Activated CD8-positive, alpha-beta memory T cell treated with anti-CD3 and anti-CD28 coated beads for 48 hours (primary cell): ENCODE measurements at places on chromosomes 7 and 10.

DNA sequence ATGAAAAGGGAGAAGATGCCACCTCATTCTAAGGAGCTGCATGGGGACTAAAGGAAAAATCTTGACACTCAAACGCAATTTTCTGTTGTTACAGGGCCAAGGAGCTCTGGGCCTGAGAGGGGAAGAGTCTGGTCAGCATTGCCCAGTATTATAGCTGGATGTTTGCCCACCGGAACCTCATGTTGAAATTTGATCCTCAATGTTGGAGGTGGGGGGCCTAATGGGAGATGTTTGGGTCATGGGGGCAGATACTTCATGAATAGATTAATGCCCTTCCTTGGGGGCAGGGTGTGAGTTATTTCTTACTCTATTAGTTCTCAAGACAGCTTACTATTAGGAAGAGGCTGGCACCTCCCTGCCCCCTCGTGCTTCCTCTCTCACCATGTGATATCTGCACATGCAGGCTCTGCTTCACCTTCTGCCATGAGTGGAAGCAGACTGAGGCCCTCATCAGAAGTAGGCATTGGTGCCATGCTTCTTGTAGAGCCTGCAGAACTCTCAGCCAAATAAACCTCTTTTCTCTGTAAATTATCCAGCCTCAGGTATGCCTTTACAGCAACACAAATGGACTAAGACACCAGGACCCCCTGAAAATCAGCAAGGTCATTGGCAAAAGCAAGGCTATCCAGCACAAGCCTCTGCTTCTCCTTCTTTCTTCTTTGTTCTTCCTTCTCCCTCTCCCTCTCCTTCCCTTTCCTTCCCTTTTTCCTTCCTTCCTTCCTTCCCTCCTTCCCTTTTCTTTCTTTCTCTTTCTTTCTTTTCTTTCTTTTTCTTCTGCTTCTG lies 15.1 kb downstream of the GCK start:
- no peak for DNase-seq

- no peak for DNase-seq
Measured at GRCh38 chr7:42693722-42694121, 218.1 kb downstream of the C7orf25 start.

DNA sequence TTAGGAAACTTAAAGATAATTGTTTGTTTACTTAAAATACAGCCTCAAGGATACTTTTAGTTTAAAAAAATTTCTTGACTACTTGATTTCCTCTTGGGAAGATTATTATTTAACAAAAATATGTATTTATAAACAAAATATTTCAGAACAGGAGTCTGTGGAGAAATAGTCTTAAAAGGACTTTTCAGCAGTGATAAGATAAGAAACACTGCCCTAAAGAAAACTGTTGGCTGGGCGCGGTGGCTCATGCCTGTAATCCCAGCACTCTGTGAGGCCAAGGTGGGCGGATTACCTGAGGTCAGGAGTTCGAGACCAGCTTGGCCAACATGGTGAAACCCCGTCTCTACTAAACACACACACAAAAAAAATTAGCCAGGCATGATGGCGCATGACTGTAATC lies 22.6 kb upstream of the HERPUD2 start:
- no peak for DNase-seq

DNA sequence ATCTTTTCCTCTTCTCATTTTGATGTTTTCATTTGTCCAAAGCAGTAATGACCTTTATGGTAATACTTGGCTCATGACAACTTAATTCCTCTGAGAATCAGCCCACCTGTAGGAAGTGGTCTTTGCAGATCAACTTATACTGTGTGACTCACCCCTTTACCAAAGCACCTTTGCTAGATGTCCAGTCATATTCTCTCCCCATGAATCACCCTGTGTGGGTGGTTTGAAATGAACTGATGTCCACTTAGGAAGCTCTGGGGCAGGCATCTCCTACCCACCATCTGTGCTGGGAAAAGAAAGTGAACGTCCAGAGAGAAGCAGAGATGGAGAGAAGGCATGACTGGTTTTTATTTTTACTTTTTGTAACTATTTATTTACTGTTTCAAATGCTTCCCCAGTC lies 410.3 kb downstream of the KIF20B start:
- no peak for DNase-seq

DNA sequence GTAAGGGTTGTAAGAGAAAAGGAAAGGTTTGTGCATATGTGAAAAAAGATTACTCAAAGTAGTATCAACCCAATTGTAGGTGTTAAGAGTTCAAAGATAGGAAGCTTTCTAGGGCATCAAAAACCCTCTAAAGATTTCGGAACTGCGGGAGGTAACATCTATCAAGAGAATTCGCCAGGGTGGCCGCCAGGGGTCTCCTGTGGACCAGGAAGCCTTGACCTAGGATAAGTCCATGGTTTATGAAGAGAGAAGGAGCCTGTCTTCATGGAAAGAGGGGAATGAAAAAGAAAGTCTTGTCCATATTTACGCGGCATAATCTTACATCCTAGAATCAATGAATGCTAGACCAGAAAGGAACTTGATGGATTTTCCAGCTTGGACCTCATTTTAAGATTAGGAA lies 140.7 kb upstream of the CALCR start:
- DNase-seq, result no peak

DNA sequence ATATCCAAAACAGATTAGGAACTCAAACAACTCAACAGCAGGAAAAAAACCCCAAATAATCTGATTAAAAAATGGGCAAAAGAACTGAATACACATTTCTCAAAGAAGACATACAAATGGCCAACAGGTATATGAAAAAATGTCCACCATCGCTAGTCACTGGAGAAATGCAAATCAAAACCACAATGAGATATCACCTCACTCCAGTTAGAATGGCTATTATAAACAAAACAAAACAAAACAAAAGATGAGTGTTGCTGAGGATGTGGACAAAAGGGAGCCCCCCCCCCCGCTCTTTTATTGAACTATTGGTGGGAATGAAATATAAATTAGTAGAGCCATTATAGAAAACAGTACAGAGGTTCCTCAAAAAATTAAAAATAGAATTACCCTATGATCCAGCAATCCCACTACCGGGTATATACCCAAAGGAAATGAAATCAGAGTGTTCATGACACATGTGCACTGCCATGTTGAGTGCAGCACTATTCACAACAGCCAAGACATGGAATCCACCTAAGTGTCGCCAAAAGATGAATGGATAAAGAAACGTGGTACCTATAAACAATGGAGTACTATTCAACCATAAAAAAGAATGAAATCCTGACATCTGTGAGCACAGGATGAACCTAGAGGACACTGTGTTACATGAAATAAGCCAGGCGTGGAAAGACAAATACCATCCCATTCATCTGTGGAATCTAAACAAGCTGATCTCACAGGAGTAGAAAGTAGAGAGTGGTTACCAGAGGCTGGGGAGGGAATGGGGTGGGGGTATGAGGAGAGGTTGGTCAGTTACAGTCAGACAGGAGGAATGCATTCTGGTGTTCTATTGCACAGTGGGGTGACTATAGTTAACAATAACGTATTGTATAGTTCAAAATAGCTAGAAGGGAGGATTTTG lies 78.1 kb upstream of the RHEB start:
- DNase-seq, result no peak

- no peak for DNase-seq
Measured at GRCh38 chr10:72318418-72319262, 36.1 kb downstream of the DNAJB12 start.

DNA sequence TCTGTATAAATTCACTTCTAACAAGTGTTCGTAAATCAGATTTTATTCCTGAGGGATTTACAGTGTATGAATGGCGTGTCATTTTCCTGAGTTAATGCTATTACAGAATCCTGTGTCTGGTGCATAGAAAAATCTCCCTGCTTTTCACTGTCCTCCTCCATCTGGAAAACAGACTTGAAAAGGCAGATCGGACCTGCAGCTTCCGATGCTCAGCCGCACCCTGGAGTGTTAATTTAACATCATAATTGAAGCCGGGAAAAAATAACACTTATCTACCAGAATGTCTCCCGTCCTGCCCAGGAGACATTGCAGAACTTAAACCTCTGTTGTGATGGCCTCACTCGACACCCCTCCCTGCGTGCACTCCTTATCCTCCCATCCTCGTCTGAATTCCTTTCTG lies 442.1 kb upstream of the FOXK1 start:
- no peak for DNase-seq

DNA sequence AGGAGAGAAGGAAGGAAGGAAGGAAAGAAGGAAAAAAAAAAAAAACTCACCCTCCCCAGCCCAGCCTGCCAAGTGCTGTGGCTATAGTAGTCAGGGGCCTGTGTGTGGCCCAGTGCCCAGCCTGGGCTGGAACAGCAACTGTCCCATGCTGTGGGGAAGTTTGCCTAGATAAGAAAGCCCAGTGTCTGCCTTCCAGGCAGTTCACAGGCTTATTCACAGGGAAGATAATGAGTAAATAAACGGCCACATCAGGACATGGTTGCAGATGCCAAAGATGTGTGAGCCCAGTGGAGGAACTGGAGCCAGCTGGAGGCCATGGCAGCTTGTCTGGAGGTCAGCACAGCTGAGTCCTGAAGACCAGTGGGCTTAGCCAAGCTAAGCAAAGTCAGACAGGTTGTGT lies 132.4 kb upstream of the FOXK1 start:
- DNase-seq, result no peak

DNA sequence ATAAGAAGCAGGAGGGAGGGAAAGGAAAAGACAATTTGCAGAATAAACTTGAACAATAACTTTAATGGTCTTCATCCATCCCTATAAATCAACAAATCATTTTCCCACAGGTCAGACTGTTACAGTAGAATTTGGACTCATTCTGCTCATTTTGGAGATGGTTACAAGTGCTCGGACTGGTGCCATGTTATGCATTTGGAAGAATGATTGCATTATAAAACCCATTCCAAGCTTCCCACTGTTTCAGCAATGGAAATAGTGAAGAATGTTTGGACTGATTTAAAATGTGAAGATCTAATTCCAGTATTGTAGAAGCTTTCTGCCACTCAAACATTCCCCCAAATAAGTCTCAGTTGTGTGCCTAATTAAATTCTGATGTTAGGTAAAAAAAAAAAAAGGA lies 99.7 kb upstream of the ZEB1 start:
- DNase-seq, result no peak

GRCh38 chr10:9786576-9786975 lies 1231.1 kb upstream of the CELF2 start:
- no peak for DNase-seq

DNA sequence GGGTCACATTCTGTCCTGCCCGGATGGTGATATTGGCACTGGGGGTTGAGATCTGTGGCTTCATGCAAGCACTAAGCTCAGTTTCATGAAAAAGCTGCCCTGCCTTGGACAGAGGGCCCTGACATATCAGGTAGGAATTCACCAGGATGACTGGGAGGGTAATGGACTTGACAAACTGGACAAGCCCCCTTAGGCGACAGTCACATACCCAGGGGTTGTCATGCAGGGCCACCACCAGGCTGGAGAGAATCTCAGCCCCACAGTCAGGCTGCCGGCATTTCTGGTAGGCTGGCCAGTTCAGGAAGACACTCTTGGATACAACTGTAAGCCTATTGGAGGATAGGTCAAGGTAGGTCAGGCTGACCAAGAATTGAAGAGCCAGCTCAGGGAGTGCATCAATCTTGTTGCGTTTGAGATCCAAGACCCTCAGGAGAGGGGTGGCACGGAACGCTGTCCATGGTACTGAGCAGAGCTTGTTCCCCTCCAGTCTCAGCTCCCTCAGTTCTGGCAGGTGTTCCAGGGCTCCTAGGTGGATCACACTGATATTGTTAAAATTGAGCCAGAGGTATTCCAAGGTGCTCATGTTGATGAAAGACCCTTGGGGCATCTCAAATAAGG lies 824 bp downstream of the LRIT2 start:
- DNase-seq, result no peak

- no peak for DNase-seq
Measured at GRCh38 chr10:15491856-15492642, 121.0 kb upstream of the FAM171A1 start.

DNA sequence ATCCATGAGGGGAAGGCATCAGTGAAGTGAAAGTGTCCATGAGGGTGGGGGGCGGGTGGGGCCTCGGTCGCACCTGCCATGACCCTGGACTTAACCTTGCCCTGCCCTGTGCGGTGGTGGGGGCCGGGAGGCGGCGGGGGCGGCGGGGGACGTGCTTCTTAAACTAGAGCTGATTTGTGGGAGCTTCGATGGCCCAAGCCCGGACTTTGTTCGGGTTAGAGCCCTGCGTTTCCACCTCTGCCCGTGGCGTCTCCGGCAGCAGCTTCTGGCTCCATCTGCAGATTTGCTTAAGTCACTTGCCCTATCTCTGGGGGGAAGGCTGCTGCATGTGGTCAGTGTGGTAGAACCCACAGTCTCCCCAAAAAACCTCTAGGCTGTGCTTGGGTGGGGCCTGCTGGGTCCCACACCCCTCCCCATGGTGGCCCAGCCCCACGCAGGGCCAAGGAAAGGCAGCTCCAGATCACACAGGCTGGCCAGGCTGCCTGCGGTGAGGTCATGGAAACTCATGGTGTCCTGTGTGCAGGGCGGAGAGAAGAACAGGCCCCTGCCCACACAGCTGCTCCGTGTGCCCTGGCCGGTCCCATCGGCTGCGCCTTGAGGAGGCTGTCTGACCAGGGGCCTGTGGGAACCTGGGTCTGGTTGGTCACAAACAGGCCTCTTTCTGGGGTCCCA lies 93.2 kb downstream of the INPP5A start:
- no peak for DNase-seq

- DNase-seq, result no peak
Measured at GRCh38 chr10:51706225-51706624, 6.8 kb upstream of the CSTF2T start.

DNA sequence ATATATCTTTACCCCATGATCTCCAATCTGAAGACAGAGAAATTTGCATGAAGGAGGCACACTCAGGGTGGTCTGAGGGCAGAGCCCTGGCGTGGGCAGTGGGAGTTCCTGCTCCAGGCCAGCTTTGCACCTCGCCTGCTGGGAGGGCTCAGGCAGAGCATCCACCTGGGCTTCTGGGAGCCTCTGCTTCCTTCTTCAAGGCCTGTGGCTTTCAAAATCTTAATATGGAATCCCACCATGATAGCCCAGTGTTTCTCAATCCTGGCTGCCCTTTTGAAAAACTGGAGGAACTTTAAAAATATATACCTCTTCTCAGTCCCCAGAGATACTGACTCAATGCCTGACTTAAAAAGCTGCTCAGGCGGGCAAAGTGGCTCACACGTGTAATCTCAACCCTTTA lies 36.7 kb upstream of the PSAP start:
- no peak for DNase-seq

DNA sequence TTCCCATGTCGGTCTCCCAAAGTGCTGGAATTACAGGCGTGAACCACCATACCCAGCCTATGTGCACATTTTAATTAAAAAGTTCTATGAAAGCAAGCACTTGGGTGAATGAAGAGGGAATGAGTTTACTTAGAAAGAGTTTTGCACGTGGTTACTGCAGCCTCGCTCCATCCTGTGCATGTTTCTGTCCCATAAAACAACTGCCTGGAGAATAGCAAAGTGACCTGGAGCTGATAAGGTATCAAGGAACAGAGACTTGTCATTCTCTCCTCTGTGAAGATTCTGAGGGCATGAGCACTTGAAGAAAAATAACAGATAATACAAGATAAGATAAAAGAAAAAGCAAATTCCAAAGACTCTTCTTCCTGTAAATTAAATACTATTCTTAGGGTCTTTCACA lies 112.2 kb upstream of the JCAD start:
- no peak for DNase-seq

- no peak for DNase-seq
Measured at GRCh38 chr10:80552151-80552646, 14.5 kb downstream of the SH2D4B start.

GRCh38 chr7:36048902-36049240 lies 104.2 kb upstream of the EEPD1 start:
- DNase-seq, result no peak
